ENCODE measurements at places on chromosomes 2 and 18.

- no peak for DNase-seq
Measured at GRCh38 chr2:111219285-111219684, 98.6 kb downstream of the BCL2L11 start.

DNA sequence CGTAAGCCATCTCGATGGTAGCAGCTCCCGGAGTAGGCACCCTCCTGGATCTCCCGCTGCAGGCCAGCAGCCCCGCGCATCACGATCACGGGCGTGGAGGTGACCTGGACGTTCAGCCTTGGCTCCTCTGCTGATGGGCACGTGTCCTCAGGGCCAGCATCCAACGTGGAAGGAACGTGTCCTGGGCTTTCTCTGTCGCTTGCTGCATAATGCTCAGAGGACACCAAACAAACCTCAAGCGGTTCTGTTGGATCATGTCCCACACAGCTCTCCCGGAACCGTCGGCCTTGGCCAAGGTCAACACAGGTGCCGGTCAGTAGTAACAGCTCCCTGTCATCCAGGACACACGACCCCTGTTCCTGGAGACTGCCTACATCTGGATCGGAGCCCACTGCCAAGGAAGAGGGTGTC is 23.1 kb downstream of the PASK start:
- no peak for DNase-seq

DNA sequence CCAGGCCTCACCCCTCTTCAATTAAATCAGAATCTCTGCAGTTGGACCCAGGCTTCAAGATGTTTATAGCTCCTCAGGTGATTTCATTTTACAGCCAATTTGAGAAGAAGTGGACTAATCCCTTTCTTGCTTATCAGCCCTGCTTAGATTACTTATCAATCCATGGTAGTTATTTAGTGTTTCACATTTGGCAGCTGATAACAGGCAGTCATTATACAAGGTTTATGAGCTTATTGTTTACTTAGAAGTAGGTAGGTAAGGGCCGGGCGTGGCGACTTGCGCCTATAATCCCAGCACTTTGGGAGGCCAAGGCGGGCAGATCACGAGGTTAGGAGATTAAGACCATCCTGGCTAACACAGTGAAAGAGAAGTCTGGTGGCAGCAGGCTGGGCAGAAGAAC is 237.5 kb downstream of the CTNNA2 start:
- DNase-seq, result no peak

- peak; percentile 46 for DNase-seq
Measured at GRCh38 chr2:100940240-100940639, 61.8 kb upstream of the RPL31 start.

GRCh38 chr2:128727914-128728313 is 409.2 kb upstream of the HS6ST1 start:
- DNase-seq, result peak; percentile 94

GRCh38 chr2:43415592-43415991 is 180.2 kb downstream of the THADA start:
- DNase-seq, result no peak

DNA sequence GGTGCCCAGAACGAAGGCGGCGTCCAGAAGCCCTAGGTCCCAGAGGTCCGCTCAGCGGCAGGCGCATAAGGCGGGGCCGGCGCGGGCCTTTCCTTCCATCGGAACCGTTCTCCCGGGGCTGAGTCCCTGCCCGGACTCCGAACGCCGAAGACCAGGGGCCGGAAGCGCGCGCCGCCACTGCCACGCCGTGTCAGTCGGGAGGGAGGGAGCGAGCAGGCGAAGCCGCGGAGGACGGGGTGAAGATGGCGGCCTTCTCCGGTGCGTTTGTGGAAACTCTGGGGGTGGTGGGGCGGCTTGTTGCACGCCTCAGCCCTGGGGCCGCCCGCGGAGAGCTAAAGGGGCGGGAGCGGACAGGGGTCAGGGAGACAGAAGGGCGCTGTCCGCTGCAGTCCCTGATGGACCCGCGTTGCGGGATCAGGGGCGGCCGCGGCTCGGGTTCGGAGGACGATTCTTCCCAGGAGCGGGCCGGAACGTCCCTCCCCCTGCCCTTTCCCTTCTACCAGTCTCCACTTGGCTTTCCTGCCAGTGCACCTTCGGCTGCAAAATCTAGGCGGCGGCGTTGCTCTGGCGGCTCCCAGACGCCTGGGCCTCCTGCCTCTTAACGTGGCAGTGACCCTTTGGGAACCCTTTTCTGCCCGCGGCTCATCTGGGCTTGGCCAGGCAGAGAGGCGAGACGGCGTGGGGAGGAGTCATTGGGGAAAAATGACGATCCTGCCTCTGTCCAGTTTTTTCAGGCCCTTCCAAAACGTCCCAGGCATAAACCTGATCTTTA is at the start of gene DDX1:
Gene DDX1 (plus strand): TSS at position 177 of the 772 bp plus-strand sequence. CDS start 66 bp downstream, at position 243.
- peak; percentile 86 for DNase-seq

- DNase-seq, result no peak
Measured at GRCh38 chr18:50188652-50189051, 6.3 kb downstream of the MYO5B start.

DNA sequence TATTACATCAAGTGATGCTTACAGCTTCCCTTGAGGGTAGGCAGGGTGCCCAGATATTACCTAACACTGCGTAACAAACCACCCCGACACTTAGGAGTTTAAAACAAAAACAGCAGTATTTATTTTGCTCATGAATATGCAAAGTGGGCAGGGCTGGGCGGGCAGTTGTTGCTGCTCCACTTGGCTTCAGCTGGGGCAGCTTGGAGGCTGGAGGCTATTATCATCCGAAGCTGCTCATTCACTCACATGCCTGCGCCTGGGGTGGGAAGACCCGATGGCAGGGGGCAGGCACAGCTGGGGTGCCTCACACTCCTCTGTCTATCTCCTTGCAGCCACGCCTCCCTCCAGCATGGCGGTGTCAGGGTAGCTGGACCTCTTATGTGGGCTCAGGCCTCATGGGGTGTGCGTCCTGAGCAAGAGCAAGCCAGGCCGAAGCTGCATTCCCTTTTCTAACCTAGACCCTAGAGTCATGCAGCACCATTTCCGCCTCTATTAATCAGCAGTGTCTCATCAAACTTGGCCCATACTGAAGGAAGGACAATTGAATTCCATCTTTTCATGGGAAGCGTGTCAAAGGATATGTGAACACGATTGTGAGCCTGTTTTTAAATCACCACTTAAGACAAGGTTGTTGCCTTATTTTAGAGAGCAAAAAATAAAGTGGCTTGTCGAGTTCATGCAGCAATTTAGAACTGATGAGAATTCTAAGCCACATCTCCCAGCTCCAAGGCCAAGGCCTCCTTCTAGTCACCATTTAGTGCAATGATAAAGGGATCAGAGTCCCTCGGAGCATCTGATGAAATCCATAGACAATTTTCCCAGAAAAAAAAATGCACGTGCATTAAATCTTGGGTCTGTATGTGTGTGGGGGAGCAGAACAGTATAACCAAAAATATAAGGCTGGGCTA is 54.9 kb downstream of the SDC1 start:
- no peak for DNase-seq
